Activated naive CD4-positive, alpha-beta T cell (primary cell): ENCODE measurements at places on chromosomes 16 and 17.

- DNase-seq = no peak
These were observed 29.0 kb upstream of the CLEC3A start for GRCh38 chr16:77993111-77993985.

DNA sequence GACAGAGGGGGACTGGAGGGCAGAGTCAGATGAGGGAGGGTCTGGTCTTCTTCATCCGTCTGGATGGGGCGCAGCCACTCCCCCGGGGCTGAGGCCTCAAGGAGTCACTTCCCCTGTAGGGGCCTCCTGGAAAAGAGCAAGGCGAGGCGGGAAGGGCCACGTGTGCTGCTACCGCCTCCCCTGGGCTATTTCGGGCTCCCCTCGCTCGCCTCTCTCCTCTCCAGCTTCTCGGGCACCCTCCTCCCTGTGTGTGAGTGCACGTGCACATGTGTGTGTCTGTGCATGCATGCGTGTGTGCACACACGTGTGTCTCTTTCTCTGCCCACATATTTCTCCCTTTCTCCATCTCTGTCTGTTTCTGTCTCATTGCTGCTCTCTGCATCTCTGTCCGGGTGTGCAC lies 10.1 kb downstream of the GSG1L start:
- no peak for DNase-seq

- DNase-seq = no peak
These were observed 172.0 kb upstream of the CHMP6 start for GRCh38 chr17:80819422-80820164.

- DNase-seq = no peak
These were observed 14.8 kb downstream of the PKD1L3 start for GRCh38 chr16:71985262-71985974.

DNA sequence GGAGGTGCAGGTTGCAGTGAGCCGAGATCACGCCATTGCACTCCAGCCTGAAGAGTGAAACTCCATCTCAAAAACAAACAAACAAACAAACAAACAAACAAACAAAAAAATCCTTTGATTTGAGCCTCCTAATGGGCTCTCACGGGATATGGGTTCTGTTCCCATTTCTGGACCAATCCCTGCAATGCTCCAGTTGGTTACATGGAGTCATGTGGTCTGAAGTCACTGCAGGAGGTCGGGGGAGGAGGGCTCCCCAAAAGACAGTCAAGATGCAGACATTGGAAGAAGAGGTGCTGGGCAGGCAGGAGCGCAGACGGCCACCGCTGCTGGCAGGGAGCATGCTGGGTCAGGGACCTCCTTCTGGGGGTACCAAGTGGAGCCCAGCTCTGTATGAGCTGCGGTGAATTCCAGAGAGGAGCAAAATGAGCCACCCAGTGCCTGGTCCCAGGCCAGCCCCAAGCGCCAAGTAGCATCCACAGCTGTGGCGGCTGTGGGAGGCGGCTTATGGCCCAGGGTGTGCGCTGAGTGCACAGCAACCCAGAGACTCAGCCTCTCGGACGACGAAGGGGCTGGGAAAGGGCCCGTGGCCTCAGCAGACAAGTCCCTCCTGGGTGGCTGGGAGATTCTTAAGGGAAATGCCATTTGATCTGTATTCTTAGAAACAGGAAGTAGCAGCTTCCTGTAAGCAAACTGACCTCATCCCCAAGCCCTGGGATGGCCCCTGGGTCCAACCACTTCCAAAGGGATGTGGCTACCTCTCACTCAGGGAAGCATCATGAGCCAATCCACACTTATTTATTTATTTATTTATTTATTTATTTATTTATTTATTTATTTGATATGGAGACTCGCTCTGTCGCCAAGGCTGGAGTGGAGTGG lies 19.6 kb upstream of the ATP2A3 start:
- DNase-seq = no peak

- DNase-seq = no peak
These were observed 8.5 kb downstream of the CPNE7 start for GRCh38 chr16:89583895-89584644.

GRCh38 chr17:46963571-46963970 lies 15.5 kb downstream of the RPRML start:
- DNase-seq = no peak

DNA sequence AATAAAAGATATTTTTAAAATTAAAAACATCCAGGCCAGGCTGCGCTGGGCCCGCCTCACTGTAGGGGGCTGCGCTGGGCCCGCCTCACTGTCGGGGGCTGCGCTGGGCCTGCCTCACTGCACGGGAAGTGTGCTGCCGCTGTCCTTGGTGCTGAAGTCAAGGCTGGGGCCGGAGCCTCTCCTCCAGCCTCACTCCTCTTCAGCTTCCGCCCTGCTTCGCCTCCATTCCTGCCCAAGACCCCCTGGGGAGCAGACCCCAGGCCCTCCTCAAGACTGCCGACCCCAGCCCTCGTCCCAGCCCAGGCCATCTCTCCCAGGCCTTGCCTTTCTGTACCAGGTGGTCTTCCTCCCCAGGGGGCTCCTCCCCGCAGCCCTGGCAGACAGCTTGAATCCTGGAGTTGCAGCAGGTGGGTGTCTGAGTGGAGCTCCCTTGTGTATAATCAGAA lies 26.2 kb downstream of the ENDOV start:
- no peak for DNase-seq

- no peak for DNase-seq
These were observed 617 bp upstream of the VTN start for GRCh38 chr17:28370744-28371103.

DNA sequence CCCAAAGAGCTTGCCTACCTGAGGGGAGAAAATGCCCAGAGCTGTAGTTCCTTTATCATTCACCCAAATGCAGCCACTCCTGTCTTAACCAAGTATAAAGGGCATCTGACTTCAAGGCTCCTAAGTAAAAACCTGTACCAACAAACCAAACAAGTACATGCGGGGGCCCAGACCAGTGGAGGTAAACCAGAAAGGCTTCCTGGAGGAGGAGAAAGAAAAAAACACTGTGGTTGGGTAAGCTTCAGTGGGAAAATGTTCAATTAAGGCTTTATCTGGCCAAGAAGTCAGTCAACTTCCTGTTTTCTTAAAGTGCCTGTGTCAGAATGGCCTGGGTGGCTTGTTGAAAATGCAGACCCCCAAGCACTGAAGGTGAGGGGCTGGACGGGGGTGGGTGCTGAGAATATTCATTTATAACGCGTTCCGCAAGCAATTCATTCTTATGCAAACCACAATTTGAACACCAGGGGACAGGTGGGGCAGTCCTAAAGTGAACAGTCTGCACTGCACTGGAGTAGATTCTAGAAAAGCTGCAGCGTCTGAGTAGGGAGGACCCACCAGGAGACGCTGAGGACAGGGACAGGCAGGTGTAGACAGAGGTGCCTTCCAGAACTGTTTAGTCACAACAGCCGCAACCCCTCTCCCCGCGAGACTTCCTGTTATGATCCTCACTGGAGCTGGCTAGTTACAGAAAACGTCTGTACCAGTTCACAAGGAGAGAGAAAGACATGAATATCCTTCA lies 467.1 kb downstream of the SOX9 start:
- DNase-seq = no peak

GRCh38 chr17:44878627-44879221 lies 20.5 kb downstream of the EFTUD2 start:
- DNase-seq = no peak

- DNase-seq = peak; percentile 49
These were observed 235.3 kb downstream of the SEC14L1 start for GRCh38 chr17:77375917-77376651.

GRCh38 chr17:60095381-60095780 lies 16.7 kb upstream of the HEATR6 start:
- no peak for DNase-seq

GRCh38 chr17:8288336-8289102 lies at the start of gene RANGRF:
Gene RANGRF, plus strand, starts transcription at chr17:8288670. Its CDS starts 119 bp downstream, at chr17:8288789.
- DNase-seq = peak; percentile 77

- no peak for DNase-seq
These were observed 12.5 kb downstream of the TIMM22 start for GRCh38 chr17:1009229-1010085.

DNA sequence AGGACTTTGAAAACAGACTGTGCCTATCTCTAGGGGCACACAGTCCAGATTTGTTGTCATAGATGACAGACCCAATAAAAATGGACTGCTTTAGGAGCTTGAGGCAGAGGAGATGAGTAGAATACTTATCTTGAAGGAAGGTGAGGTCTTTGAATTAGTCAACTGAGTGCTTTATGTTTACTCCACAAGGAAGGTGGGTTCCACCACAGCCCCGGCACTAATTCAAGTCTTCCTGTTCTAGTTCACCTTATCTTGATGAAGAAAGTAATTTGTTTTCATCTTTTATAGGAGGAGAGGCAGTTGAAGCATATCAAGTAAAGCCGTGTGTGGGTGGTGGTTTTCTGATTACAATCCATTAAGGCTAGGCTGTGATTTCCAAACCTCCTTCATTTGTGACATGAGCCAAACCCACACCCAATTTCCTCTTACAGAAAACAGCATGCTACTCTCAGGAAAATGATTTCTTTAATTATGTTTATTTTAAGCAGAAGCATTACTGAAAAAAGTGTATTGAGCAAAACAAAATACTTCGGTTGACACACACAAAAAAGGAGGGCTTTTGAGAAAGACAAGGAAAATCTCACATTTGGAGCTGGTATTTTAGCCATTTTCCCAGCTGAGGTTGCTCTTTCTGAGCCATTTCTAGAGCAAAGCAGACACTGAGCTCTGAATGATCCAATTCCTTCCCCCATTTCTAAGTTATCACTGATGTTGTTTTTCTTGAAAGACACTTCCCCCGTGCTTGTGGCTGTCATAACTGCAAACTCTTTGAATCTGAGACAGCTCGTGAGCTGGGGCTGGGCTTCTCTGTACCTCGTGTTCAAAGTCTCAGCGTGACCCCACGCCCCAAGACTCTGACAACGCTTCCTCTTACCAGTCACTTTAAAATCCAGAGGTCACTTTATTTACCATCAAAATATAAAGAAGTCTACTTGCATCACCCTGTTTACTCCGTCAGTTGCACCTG lies 35.4 kb downstream of the CDRT15 start:
- no peak for DNase-seq

- DNase-seq = no peak
These were observed at the start of gene ZNF319 for GRCh38 chr16:57999971-58000705. Gene ZNF319, minus strand, starts transcription at chr16:58000672. Its CDS starts 2,407 bp downstream, at chr16:57998265.

DNA sequence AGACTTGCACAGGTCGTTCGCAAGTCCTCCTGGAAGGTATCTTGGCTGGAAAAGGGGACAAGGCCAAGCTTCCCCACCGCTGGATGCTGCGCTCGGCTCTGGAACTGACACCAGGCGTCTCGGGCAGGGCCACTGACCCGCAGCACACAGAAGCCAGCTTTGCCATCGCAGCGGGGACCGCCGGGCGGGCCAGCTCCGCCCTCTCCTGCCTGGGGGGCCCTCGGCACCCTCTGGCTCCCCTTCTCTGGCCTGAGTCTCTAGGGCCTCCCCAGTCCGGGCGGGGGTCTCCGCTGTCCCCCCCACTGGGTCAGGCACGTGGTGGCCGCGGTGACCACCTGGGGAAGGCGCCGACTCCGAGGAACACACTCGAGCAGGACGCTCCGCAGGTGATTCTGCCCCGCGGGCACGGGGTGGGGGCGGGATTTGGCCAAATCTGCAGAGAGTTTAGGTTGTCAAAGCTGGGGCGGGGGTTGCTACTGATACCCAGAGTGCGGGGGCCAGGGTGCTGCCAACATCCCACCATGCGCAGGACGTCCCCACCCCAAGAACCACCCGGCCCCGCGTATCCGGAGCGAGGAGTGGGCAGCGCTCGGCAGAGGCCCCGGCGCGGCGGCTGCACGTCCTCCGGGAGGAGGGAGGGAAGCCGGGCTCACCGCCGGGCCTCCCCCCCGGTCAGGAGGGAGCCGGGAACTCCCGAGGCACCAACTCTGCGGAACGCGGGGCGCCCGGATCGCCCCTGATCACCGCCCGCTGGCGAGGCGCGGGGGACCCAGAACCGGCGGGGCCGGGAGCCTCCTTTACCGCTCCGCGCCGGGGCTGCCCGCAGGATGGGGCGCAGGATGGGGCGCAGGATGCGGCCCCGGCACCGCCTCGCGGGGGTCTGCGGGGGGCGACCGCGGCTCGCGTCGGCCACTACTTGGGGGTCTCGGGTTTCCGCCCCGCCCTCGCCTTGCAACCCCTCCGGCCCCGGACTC lies 744 bp upstream of the METRNL start:
- DNase-seq = no peak

- no peak for DNase-seq
These were observed 6.3 kb downstream of the ALDH3A2 start for GRCh38 chr17:19654896-19655295.

DNA sequence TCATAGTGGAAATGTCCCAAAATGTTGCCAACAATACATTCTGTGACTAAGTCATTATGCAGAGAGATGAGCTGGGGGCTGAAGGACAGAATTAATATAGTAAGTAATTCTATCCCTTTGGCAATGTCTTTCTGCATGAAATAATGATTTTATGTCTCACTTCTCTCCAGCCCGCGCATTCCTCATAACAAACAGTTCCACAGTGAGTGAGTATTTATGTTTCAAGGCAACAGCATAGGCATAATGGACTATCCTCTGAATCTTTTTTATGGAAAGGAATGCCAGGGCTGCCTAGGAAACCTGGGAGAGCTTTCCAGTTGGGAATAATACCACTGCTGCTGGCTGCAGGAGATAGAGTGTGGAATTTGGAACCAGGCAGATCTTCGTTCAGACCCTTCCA lies 477.7 kb downstream of the HS3ST4 start:
- no peak for DNase-seq

DNA sequence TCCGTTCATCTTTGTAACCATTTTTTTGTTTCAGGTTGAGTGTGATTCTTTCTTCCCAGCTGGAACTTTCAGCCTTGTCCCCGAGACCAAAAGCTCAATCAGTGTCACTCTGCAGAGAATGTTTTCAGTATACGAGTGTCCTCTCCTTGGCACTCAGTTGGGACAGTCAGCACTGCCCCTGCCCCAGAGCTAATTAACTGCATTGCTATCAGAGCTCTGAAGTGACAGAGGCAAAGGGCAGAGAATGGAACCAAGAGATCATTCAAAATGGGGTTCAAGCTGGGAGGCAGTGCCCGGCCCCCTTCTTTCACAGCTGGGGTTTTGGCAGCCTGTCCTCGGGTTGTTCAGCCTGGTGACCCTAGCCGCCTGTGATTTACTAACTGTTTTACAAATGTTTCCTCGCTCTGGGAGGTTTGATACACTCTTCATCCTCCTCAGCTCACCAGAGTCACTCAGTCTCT lies 195.9 kb upstream of the TBX2 start:
- DNase-seq = no peak

- no peak for DNase-seq
These were observed 470.2 kb downstream of the PMP22 start for GRCh38 chr17:14794961-14795360.

- DNase-seq = no peak
These were observed 1.8 kb upstream of the ADGRG1 start for GRCh38 chr16:57626420-57627170.

- DNase-seq = no peak
These were observed 5.6 kb downstream of the NFE2L1 start for GRCh38 chr17:48053758-48054237.

- DNase-seq = no peak
These were observed 27.9 kb upstream of the CPHXL start for GRCh38 chr16:75754141-75754540.
